CD8-positive, alpha-beta memory T cell (primary cell): ENCODE measurements at places on chromosomes 2 and 18.

DNA sequence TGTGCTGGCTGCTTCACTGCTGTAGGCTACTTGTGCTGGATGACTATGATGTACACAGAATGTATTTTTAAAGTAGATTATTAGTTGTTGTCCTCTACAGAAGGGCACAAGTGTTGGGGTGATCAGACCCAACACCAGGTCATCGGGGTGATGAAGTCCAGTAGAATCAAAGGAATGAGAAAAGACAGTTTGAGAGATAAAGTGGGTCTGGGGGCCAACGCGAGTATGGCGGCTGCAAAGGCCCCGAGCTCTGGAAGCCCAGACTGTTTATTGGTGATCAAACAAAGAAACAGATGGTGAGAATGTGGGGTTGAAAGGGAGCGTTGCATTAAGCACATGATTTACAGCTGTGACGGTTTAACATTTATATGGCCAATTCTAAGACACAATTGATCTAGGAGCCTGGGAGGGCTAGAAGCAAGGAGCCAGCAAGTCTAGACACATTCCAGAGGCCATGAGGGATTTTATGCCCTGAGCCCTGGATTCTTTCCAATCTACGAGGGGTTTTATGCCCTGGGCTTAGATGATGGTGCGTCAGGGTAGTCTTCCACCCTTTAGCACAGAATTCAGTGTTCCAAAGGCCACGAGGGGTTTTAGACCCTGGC, 153.5 kb downstream of the AGPS start:
- no peak for DNase-seq

- no peak for DNase-seq
These were observed 17.3 kb upstream of the GATA6 start for GRCh38 chr18:22152093-22152492.

DNA sequence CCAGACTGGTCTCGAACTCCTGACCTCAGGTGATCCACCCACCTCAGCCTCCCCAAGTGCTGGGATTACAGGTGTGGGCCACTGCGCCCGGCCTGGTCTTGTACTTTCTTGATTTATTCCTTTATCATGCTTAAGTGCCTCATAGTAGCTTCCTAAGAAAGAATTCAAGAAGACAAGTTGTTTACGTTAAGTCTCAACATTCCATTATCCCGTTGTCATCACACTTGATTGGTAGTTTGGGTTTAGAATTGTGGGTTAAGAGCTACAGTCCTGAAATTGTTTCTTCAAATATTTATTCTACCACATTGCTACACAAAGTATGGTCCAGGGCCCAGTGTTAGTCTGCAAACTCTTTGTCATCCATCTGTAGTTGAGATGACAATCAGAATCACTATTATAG, 194.0 kb downstream of the VWC2L start:
- DNase-seq, result no peak

- no peak for DNase-seq
These were observed 23.7 kb downstream of the ATL2 start for GRCh38 chr2:38353402-38353801.

GRCh38 chr18:63322206-63322605, 2.6 kb upstream of the BCL2 start:
- no peak for DNase-seq

GRCh38 chr2:79798776-79799175, 285.9 kb downstream of the CTNNA2 start:
- DNase-seq, result no peak

GRCh38 chr18:26901020-26901419, 35.5 kb upstream of the AQP4 start:
- no peak for DNase-seq

DNA sequence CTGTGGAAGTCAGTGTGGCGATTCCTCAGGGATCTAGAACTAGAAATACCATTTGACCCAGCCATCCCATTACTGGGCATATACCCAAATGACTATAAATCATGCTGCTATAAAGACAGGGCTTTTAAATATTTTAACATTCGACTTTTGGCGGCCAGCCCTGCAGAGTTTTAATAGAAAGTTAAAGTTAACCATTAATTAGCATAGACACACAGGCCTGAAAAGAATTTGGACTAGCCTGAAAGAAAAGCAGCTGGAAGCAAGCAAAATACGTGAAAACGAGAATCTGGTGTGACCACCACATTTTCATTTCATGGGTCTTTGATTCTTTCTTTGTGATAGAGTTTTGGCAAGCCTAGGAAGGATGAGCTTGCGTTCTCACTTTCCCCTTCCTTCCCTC, 184.0 kb downstream of the SCG2 start:
- no peak for DNase-seq

GRCh38 chr2:55033076-55033742, 17.0 kb downstream of the RTN4 start:
- DNase-seq, result no peak

- DNase-seq, result no peak
These were observed 143.5 kb upstream of the LMAN1 start for GRCh38 chr18:59502274-59503175.

GRCh38 chr2:129802290-129802689, 177.2 kb upstream of the RAB6C start:
- no peak for DNase-seq

DNA sequence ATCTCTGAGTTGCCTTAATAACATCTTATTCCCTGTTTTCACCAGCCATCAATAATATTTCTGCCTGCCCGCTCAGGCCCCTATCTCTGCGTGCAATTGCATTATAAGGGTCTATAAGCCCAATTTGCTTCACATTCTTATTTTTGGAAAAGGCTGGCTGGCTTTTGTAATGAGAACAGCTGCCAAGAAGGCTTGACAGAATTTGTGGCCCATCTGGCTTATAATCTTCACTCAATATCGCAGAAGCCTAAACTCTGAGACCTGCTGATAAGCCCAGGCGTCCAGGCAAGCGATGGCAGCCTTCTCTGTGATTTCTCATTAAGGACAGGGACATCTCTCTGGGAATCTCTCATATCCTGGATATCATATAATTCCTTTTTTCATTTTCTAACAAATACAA, 1618.6 kb upstream of the CELF4 start:
- DNase-seq, result no peak

DNA sequence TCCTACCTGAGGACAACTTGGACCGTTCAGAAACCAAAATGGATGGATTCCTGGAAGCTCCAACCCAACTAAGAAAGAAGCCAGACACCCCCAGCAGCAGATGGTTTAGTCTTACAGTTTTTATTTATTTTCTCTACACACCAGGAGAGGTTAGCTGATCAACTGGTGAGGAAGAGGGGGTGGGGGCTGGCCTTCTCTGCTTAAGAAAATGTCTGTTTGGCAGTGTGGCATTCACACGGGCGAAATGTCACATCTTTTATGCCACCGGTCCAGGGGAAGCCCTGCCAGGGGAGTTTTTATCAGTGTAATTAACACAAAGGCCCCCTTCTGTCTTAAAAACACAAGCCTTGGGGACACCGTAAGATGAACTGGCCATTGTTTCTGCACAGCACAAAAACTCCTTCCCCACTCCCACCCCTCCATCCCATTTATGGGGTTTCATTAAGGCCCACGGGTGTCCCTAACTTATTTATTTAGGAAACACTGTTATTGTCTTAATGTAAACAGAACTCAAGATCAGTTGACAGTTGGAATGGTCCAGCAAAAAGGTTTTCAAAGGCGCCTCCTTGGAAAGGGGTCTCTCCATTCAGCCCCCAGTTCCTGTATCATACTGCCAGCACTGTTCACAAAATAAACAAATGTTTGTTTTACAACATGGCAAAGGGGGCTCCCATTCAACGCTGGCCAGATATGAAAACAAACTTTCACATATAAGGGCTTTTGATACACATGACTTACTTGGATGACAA, 217.0 kb downstream of the C1D start:
- no peak for DNase-seq

- DNase-seq, result no peak
These were observed 194.2 kb upstream of the PKDCC start for GRCh38 chr2:41853427-41854191.

DNA sequence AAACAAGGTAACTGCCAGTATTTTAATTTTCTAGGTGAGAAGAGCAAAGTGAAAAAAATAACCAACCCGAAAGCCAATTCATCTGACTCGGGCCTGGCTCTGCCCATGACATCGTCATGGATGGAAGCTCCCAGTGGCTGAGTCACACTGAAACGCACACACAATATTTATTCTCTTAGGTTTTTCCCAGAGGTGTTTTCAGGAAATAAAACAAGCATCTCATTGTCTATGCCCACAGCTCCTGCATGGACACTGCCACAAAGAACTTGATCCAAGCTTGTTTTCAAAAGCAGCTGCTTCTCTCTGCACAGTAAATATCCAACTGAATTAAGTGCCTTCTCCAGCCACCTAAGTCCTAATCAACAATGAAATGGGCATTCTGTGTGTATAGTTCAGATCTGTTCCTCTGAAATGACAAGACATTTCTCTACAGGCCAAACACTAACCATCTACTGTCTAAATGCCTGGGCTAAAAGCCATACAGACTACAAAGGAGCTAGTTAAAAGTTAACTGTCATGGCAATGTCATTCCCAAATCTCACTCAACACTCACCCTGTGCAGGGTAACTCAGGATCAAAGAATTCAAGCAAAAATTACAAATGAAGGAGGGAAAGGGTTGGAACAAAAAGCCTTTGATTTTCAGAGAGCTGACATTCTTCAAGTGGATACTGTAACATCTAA, 62.9 kb downstream of the RPL31 start:
- no peak for DNase-seq

- peak; percentile 16 for DNase-seq
These were observed 1.9 kb downstream of the CTLA4 start for GRCh38 chr2:203869223-203870042.

DNA sequence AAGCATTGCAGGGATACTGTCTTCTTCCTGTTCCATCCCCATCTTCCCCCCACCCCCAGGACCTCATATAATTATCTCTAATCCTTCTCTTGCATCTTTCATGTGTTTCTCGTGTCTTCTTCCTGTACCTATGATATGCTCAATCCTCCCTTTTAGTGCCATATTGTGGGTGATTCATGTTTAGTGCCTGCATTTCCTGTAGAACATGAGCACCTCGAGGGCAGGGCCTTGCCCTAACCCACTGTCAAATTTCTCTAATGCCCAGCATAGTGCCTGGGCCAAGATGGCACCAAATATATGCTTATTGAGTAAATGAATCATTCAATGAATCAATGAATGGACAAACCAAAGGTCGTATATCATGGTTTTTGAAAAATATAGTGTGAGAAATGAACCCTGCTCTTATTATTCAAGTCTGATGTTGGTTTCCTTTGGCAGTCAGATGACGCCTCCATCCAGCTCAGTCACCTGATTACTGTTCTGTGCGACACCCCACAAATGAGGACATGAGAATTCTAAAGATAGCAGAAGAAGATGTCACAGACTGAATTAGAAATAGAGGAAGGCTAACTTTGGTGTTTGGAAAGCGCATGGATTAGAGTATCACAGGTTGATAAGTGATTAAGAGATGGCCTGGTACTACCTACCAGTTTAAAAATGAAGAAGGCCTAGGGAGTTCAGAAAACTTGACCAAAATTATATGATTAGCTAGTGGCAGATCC, 278.4 kb downstream of the PRKCE start:
- no peak for DNase-seq

DNA sequence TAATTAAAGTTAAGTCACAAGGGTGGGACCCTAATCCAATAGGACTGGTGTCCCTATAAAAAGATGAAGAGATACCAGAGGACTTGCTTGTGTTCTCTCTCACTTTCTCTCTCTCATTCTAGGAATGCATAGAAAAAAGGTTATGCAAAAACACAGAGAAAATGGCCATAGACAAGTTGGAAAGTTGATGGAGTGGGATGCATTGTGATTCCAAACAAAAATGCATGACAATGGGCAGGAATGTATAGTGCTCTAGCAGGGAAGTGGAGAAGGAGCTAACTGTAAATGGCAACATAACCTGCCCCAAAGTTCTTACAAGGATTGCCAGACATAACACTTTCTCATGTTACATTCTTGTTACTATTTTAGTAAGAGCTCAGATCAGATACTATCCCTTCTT, 301.6 kb upstream of the LRATD1 start:
- no peak for DNase-seq

GRCh38 chr2:182522405-182522896, 95.6 kb upstream of the PDE1A start:
- DNase-seq, result no peak

GRCh38 chr2:46776687-46777327, 138.8 kb downstream of the MCFD2 start:
- DNase-seq, result peak; percentile 15

GRCh38 chr2:193837111-193837738, 1642.5 kb upstream of the TMEFF2 start:
- no peak for DNase-seq

DNA sequence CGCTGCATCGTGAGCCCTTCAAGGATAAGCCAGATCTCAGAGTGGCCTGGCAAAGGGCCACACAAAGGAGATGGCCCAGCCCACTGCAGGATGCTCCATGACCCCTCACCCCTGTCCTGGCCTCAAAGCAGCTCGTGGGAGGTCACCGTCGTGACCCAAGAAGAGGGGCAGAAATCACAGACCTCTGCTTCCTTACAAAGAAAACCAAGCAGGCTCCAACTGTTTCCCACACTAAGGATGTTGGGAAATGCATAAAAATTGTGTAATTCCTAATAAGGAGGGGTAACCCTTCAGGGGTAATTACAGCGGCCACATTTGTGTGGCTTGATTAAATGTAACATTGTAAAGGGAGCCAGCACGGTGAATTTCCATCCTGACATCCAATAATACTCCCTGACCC, 102.3 kb downstream of the BOD1L2 start:
- DNase-seq, result no peak

DNA sequence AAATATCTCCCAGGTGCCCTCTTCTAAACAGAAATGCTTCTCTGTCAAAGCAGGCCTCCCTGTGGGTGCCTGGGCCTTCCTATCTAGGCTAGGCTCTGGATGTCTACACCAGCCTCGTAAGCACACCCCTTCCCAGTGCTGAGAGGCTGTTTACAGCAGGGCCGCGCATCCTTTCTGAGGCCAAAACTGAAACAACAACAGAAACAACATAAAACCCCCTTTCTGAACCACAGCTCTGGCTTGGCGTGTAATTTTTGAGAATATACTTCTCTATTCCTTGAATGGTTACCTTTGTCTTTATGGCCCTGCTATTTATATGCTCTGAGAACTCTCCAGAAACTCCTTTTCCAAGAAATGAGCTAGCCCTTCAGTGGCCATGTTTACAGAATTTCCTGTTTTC, 118.4 kb downstream of the BCL2L11 start:
- DNase-seq, result no peak

DNA sequence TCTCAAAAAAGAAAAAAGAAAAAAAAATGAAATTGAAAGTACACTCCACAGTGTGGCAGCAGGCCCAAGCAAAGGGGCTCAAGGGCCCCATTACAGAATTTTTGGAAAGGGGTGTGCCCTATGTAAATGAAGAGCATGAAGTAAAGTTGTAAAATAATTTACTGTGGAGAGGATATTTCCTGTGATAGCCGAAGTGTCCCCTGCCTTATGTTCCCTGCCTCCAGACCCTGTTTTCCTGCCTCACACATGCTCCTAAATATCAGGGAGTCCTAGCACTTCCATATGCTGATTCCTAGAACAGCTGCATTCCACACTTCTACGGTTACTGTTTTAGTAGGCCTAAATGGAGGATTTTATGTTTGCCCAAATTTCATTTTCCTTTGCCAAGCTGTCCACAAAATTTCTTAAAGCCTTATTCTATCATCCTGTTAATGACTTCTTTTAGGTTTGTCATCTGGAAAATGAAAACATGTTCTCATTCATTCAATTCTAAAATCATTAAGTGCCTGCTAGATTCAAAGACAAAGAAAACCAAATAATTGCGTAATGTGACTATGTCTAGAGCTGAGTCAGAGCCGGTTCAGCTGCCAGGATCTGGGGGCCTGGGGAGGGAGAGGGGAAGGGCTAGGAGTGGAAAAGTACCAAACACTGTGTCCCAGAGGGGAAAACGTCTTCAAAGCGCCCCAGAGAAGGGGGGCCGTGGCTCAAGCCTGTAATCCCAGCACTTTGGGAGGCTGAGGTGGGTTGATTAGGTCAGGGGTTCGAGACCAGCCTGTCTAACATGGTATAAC, 25.9 kb upstream of the IMPA2 start:
- DNase-seq, result no peak
